Activated CD4-positive, alpha-beta T cell treated with anti-CD3 and anti-CD28 coated beads for 24 hours (primary cell): ENCODE measurements at places on chromosomes 2 and 18.
A peak's percentile ranks its signal among the peaks of the same experiment; 100 is the strongest.

DNA sequence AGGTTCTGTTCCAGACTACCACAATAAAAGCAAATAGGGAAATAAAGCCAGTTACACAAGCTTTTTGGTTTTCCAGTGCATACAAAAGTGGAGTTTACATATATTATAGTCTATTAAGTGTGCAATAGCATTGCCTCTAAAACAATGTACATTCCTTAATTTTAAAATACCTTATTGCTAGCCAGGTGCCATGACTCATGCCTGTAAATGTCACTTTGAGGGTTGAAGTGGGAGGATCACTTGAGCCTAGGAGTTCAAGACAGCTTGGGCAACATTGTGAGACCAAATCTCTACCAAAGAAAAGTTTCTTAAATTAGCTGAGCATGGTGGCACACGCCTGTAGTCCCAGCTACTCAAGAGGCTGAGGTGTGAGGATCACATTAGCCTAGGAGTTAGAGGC is 52.9 kb upstream of the IMP4 start:
- no peak for DNase-seq

GRCh38 chr2:151071382-151071781 is 190.3 kb downstream of the RBM43 start:
- no peak for DNase-seq

DNA sequence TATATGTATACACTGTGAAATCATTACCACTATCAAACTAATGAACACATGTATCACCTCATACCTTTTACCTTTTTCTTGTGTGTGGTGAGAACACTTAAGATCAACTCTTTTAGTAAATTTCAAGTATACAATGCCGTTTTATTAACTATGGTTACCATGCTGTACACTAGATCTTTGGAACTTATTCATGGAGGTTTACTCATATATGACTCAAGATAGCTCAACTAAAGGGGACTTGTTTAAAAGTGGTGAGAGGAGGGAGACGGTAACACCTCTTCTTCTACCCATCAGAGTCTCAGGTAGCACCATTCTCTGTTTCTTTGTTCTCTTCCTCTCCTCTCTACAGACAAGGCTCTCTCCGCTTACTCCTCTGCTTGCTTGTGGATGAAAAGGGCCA is 36.1 kb upstream of the TMEM178A start:
- no peak for DNase-seq

DNA sequence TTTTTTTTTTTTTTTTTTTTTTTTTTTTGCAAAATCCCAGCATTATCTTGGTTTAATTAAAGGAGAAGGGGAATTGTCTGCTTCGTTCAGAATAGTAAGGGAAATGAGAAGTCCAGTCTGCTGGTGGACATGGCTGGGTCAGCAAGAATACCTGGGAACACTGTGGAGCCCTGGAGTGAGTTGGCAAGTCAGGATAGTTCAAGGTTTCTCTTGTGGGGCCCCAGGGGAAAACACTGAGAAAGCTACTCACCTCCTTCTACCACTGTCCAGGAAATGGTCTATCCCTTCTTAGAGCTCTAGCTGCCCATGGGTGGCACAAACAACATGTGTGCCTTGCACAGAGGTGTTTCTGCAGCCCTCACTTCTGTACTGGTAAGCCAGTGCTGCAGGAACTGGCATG is 169.1 kb upstream of the SIX2 start:
- DNase-seq: no peak

- DNase-seq: no peak
Measured at GRCh38 chr2:241994086-241994485, 124.6 kb downstream of the RTP5 start.

GRCh38 chr18:50610349-50610748 is 50.5 kb downstream of the MAPK4 start:
- DNase-seq: no peak

DNA sequence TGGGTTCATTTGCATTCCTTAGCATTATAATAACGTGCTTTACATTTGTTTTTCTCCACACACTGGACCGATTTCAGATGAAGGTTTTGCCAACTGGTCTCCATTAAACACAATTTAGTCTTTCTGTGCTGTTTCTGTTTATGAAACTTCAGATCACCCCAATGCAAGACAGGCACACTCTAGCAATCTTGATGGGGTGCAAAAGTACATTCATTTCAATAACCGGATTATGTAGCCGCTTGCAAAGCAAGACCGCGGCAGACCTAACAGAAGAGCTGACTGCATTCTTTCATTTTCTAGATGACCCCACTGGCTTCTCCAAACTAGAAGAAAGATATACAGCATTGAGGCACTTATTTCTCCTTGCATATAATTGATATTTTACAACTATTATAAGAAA is 301.5 kb downstream of the PIEZO2 start:
- no peak for DNase-seq

GRCh38 chr2:104965900-104966299 is 72.0 kb upstream of the MRPS9 start:
- no peak for DNase-seq

- DNase-seq: no peak
Measured at GRCh38 chr2:86613515-86613914, 10.2 kb downstream of the RNF103 start.

DNA sequence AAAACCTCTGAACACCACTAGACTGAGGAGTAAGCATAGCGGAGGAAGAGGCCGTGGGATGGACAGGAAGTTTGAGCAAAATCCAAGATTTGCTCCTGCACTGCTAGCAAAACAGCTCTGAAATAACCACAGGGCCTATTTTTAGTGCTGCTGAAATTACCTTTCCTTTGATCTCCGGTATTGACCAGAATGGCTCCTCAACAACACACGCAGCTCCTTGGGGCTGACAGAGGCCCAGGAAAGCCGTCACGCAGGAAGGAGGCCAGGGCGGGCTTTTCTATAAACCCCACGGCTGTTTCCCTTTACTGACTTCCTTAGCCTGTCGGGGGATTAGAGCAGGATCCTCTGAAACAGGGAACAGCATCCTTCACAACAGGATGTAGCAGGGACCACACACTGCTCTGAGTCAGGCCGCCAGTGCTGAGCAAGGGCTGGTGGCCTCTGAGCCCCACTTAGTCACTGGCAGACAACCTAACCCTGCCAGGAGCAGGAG is 80.8 kb upstream of the LCLAT1 start:
- DNase-seq: no peak

DNA sequence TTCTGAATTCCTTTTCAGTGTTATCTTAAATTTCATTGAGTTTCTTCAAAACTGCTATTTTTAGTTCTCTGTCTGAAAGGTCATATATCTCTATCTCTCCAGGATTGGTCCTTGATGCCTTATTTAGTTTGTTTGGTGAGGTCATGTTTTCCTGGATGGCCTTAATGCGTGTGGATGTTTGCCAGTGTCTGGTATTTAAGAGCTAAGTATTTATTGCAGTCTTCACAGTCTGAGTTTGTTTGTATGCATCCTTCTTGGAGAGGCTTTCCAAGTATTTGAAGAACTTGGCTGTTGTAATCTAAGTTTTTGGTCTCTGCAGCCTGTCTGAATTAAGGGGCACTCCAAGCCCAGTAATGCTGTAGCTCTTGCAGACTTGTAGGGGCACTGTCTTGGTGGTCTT is 249.3 kb downstream of the ZNF385B start:
- no peak for DNase-seq

- DNase-seq: no peak
Measured at GRCh38 chr2:121819846-121820245, 64.4 kb downstream of the TSN start.

GRCh38 chr2:146997945-146998344 is 846.9 kb upstream of the ACVR2A start:
- DNase-seq: no peak

DNA sequence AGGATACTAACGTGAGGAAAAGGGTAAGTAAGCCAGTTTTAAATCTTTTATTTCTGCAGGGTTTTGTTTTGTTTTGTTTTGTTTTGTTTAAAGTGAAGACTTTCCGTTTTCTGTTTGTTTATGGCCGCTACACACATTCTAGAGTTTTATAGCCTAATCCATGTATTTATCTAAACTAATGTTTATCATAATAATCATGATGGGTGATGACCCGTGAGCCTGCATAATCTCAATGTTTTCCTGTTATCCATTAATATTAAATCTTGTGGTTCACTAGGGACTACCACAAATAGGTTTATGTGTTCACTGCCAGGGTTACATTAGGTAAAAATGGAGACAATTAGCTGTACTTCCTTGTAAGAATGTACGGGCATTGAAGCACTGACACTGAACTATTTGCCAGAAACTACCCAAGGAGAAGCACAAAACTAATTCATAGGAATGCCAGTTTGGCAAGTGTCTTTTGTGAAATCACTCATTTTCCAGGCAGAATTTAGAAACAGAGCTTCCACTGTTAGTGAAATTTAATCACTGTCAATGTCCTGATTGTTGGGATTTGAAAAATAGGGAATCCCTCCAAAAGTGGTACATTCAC is 574.8 kb downstream of the LRP1B start:
- no peak for DNase-seq

DNA sequence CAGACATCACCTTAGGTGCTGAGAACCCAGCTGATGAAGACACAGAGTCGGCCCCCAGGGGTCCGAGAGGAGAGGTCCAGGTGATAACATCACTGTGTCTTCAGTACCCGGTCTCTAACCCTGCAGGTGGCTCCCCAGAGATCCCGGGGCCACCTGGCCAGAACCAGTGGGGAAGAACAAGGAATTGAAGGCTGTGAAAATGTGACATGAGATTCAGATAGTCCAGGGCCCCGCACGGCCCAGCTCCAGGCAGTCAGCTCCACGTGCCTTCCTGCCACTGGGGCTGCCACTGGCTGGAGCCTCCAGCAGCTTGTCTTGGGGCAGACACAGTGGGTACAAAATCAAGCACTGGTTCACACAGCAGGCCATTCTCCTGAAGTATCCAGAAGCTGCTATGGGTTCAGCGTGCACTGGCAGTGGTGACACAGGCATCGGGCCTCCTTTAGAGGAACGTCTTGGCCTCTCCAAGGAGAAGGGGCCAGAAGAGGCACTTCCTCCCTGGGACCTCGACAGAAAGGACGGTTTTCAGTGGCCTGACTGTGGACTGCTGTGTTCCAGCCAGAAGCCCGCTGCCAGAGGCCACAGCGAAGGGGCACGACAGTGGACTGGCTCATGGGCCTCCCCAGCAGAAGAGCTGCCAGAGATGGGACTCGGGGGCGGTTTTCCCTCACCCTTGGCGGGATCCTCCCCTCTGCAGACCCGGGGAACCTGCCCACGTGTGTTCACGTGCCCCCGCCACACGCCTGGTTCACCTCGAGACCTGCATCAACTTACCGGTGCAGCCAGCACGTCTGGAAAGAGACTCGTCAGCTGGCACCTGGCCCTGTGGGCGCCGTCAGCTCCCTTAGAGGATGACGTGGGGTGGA is 150.4 kb downstream of the HDAC4 start:
- DNase-seq: no peak

GRCh38 chr2:70746094-70746974 is 21.7 kb downstream of the ADD2 start:
- no peak for DNase-seq

GRCh38 chr2:215161301-215161829 is 22.9 kb upstream of the ABCA12 start:
- DNase-seq: no peak

- DNase-seq: no peak
Measured at GRCh38 chr2:122867941-122868340, 1112.5 kb downstream of the TSN start.

GRCh38 chr2:166521155-166521554 is 27.1 kb upstream of the SCN7A start:
- DNase-seq: no peak

- DNase-seq: peak; percentile 34
Measured at GRCh38 chr2:23925702-23926289, 1.1 kb downstream of the ATAD2B start.

DNA sequence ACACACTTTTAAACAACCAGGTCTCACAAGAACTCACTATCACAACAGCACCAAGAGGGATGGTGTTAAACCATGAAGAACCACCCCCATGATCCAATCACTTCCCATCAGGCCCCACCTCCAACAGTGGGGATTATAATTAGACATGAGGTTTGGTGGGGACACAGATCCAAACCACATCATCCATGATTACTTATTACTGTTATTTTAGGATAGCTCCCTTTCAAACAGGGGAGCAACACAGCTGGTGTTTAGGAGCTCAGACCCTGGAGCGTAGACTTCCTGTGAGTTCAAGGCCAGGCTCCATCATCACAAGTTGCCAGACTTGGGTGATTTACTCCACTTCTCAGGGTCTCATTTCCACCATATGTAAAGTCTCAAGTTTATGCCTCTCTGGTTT is 382.7 kb downstream of the HRH4 start:
- no peak for DNase-seq

DNA sequence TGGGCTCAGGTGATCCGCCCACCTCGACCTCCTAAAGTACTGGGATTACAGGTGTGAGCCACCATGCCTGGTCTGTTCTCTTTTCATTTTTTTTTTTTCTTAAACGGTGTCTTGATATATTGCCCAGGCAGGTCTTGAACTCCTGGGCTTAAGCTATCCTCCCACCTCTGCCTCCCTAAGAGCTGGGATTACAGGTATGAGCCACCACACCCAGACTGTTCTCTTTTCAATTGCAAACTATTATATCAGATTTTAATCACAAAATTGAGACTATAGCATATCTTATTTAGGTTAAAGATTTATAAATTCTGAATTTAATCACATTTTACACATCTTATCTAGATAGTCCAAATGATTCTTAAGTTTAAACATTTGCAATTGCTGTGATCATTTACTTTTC is 15.5 kb upstream of the ACTR2 start:
- DNase-seq: no peak

DNA sequence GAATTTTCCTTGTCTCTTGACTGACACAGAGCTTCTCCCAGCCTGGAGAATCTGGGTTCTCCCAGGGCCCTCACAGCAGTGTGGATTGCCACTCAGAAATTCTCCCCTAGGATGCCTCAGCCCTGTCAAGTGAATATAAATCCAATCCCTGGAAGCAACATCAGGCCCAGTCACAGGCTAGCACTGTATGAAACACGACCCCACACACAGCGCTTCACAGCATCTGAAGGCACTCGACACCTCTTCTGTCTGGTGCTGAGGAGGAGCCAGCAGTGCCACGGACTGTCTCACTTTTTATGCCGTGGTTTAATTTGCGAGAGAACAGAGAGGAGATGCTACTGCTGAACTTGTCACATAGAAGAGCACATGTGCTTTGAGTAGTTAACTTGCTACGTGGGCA is 164.5 kb downstream of the NAPG start:
- no peak for DNase-seq

DNA sequence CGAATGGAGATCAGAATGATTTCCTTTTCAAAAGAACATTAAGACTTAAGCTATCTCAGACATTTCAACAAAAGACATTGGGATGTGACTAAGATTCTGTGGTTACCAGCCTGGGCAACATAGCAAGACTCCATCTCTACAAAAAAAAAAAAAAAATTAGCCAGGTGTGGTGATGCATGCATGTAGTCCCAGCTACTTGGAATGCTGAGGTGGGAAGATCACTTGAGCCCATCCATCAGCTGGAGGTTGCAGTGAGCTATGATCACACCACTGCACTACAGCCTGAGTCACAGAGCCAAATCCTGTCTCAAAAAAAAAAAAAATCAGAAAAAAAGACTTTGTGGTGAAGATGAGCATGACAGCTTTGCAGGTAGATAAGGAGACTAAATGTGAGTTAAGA is 12.8 kb downstream of the RNF103 start:
- no peak for DNase-seq
